ENCODE measurements at places on chromosomes 1 and 21.

- peak; percentile 26 for DNase-seq
Observed at GRCh38 chr1:102970496-102971078, 137.7 kb downstream of the COL11A1 start.

DNA sequence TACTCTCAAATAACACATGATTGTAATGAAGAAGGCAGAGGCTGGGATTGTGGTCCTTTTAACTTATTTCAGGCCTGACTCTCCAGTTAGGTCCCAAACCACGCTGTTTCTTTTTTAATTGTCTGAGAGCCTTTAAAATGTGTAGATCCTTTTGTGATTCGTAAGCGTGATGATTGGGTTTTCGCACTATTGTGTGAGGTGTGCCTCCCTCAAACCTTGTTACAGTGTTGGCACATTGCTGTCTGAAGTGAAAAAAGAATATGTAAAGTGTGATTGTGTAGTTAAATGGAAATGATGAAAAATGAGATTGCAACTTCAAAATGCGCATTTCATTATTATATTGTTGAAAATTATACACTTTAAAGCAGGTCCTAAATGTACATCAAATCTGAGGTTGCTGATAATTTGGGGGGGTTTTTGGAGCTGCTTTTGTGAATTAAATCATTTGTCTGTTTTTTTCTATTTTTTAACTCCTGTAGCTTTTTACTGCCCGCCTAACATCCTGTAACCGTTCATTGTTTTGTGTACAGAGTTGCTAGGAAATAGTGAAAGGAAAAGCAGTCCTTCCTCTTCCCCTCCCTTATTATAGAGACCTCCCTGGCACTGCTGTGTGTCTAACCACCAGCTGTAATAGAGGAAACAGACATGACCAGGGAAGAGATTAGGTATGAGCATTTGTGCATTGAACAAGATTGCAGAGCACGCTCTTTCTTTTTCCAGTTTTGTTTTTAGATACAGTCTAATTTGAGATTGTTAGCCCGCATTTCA lies 43.3 kb downstream of the IARS2 start:
- peak; percentile 16 for DNase-seq

- DNase-seq = no peak
Observed at GRCh38 chr1:7989762-7990428, 28.4 kb downstream of the PARK7 start.

DNA sequence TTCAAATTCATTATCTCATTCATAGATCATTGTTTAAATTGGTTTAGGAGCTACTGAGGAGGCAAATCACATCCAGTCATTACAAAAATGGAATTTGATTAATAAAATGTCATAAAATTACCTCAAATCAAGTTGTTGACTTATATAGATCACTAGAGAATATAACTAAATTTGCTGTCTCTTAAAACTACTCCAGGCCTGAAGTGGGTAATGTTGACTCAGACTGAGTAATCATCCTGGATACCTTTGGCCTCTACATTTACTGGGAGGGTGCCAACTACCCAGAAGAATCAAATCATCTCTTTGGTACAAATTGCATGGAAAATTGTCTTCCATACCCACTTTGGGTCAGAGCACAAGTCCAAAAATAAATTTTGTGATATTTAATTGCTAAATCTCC lies 191.2 kb upstream of the GREM2 start:
- no peak for DNase-seq

DNA sequence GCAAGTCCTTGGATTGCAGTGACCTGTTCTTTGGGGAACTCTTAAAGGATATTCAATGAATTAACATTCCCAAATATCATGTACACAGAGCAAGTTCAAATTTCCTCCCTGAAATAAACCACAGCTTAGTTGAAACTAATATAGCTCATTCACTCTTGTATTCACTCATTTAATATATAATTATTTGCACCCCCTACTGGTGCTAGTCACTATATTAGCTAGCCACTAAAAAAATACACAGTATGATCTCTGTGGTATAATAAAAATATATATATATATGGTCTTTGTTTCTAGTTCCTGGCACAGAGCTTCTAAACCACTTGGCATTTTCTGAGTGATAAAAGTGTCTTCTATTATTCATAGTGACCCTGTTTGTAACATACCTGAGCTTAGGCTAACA lies 177.3 kb upstream of the LYPLAL1 start:
- no peak for DNase-seq

DNA sequence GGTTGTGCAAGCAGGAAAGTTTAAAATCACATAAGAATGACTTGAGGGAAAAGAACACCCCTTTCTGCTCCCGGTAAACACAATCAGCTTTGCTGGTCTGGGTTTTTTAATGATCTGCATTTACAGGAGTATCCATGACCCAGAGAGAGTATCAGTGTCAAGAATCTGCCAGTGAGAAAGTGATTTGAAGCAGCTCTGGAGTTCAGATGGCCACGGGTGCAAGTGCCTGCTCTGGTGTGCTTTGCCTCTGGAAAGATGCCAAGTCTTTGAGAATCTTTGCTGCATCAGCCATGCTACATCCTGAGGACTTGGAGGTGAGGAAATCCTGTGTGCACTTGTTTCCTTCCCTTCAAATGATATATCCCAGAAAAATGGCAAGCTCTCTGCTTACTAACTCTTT lies 18.6 kb upstream of the MYSM1 start:
- DNase-seq = no peak

GRCh38 chr21:46297338-46298271 lies 11.5 kb downstream of the YBEY start:
- no peak for DNase-seq

Measured in HL-60 (cell line).